ENCODE measurements at places on chromosomes 2 and 18. TPM values are rescaled to one million over a fixed set of nuclear protein-coding genes. Genes with fewer than 3 reads are reported as not detected.

CCL20 gene
- 112 TPM for polyA plus RNA-seq

CRYGD gene
- polyA plus RNA-seq, result 0.47 TPM

NEB gene
- 0.75 TPM for polyA plus RNA-seq

FBLN7 gene
- 1.7 TPM for polyA plus RNA-seq

FEV gene
- 0.58 TPM for polyA plus RNA-seq

ACADL gene
- polyA plus RNA-seq, result 1.1 TPM

NDUFV2 gene
- polyA plus RNA-seq, result 233 TPM

ANKRD30B gene
- polyA plus RNA-seq, result not detected

TMEM150A gene
- 64.6 TPM for polyA plus RNA-seq

SNORC gene
- 7.5 TPM for polyA plus RNA-seq

IL1RL1 gene
- 6.0 TPM for polyA plus RNA-seq

ETAA1 gene
- 6.6 TPM for polyA plus RNA-seq

COL5A2 gene
- polyA plus RNA-seq, result 131 TPM

CHRNA1 gene
- polyA plus RNA-seq, result 1.5 TPM

RUFY4 gene
- 1.5 TPM for polyA plus RNA-seq

ASB18 gene
- polyA plus RNA-seq, result not detected

RAPGEF4 gene
- polyA plus RNA-seq, result 2.0 TPM

FBXO15 gene
- polyA plus RNA-seq, result 0.69 TPM

VAPA gene
- 288 TPM for polyA plus RNA-seq

IL36RN gene
- 0.23 TPM for polyA plus RNA-seq

SDC1 gene
- polyA plus RNA-seq, result 84.1 TPM

DSC3 gene
- polyA plus RNA-seq, result 13.9 TPM

REG3G gene
- 2.3 TPM for polyA plus RNA-seq

CCDC141 gene
- polyA plus RNA-seq, result 3.8 TPM

RETREG2 gene
- polyA plus RNA-seq, result 90.7 TPM

DPYSL5 gene
- polyA plus RNA-seq, result 0.21 TPM

SLC14A1 gene
- polyA plus RNA-seq, result 0.81 TPM

ZNF804A gene
- 1.7 TPM for polyA plus RNA-seq

RAX gene
- polyA plus RNA-seq, result not detected

SIX3 gene
- polyA plus RNA-seq, result not detected

SERPINB11 gene
- not detected for polyA plus RNA-seq

RAB31 gene
- 120 TPM for polyA plus RNA-seq

NMS gene
- not detected for polyA plus RNA-seq

TAF4B gene
- polyA plus RNA-seq, result 0.85 TPM

TMEM182 gene
- polyA plus RNA-seq, result 3.5 TPM

MATN3 gene
- 6.0 TPM for polyA plus RNA-seq

GALNT13 gene
- polyA plus RNA-seq, result 21.2 TPM

REG3A gene
- polyA plus RNA-seq, result 0.27 TPM

CCDC74B gene
- polyA plus RNA-seq, result 5.3 TPM

FBXO41 gene
- 1.2 TPM for polyA plus RNA-seq

POTEJ gene
- not detected for polyA plus RNA-seq

IL37 gene
- not detected for polyA plus RNA-seq

UGT1A3 gene
- not detected for polyA plus RNA-seq

RMDN2 gene
- 9.3 TPM for polyA plus RNA-seq

UGT1A10 gene
- not detected for polyA plus RNA-seq

SLC4A3 gene
- polyA plus RNA-seq, result 14.1 TPM

PDE1A gene
- polyA plus RNA-seq, result 1.7 TPM

ADNP2 gene
- polyA plus RNA-seq, result 5.3 TPM

CABYR gene
- 3.6 TPM for polyA plus RNA-seq

RFTN2 gene
- 2.0 TPM for polyA plus RNA-seq

LYPD6 gene
- 5.3 TPM for polyA plus RNA-seq

COL4A3 gene
- 1.6 TPM for polyA plus RNA-seq

HOXD1 gene
- not detected for polyA plus RNA-seq

DSG1 gene
- 0.10 TPM for polyA plus RNA-seq

PTPRN gene
- 9.8 TPM for polyA plus RNA-seq

CROCC2 gene
- 0.04 TPM for polyA plus RNA-seq

CNPPD1 gene
- 49.4 TPM for polyA plus RNA-seq

DYNAP gene
- 0.79 TPM for polyA plus RNA-seq

LOXHD1 gene
- polyA plus RNA-seq, result not detected

Measured in hepatocyte (in vitro differentiated cells).